Renal pelvis (tissue), 12 donors: ENCODE measurements at places on chromosomes 3 and 15. TPM values are rescaled to one million over a fixed set of nuclear protein-coding genes. Genes with fewer than 3 reads are reported as not detected.

GRCh38 chr15:67107014-67107812 is 41.8 kb downstream of the SMAD3 start:
- no peak for DNase-seq

- no peak for DNase-seq
These were observed 22.0 kb downstream of the RBP2 start for GRCh38 chr3:139454346-139454745.

GRCh38 chr3:170566413-170566812 is 19.5 kb downstream of the SLC7A14 start:
- DNase-seq = no peak

DNA sequence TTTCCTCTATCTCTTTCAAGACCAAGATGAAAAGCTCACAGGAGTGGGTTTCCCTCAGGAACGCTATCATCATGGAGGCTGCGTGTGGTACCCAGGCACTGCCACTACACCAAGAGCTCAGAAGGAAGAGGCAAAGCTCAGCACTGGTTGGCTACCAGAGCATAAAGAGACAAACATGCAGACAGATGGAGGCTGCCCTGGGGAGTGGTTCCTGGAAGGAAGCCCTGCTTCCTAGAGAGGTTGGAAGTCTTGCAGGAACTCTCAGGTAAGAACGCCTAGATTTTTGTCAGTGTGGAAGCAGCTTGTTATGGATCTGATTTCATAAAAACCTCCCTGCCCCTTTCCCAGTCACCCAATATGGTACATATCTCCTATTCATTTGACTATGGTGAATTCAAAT is 49.9 kb upstream of the ADCY5 start:
- DNase-seq = no peak

DNA sequence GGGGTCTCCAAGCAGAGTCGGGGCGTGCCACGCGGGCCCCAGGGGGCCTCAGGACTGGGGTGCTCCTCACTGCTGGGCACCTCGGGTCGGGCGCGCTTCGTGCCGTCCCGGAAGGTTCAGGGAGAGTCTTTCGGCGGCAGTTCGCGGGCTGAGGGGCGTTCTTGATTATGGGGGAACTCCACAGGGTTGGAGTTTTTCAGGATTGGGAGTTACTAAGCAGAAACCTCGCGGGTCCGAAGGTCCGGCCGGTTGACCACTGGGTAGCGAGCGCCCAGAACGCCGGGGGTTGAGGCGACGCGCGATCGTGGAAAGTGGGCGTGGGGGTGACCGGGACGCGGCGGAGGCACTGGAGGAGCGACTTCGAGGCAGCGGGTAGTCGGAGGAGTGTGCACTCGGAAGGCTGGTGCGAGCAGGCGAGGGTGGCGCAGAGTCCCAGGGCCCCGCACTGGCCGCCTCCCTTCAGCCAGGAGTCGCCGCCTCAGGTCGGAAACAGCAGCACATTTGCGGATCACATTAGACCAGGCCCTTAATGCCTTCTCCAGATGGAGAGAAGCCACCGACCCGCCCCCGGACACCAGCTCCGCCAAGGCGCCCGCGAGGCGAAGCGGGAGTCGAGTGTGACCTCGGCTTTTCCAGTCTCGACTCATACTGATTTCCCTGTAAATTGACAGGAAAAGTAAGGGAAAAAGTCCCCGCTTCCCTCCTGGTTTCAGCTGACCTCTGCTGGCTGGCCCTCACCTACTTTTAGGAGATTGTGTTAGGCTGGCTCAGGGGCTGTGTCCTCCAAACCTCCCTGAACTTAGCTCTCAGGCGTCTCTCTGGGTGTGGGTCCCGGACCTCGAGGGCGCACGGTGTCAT is 685 bp downstream of the ADAMTSL3 start:
- DNase-seq = peak; percentile 12

GRCh38 chr3:105096071-105096470 is 270.6 kb upstream of the ALCAM start:
- no peak for DNase-seq

- DNase-seq = no peak
These were observed 376.6 kb upstream of the SLCO3A1 start for GRCh38 chr15:91476861-91477260.

GRCh38 chr15:40872791-40873693 is 992 bp downstream of the RHOV start:
- no peak for DNase-seq

GRCh38 chr3:101807888-101808287 is 28.9 kb downstream of the NXPE3 start:
- no peak for DNase-seq

DNA sequence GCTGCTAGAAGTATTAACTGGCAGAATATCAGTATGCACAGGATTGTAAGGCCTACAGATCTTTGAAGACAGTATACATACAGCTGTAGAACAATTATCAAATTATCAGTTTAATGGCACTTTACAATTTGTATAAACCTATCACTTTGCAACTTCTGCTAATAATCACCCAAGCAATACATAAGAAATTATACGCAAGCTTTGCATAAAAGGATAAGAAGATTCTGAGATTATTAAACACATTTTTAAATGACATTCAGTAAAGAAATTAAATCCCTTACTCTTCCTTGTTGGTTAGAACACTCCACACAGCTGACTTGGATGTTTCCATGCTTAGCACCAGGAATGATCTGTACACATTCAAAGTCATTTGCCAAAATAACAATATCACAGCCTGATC is 46.8 kb downstream of the DMXL2 start:
- no peak for DNase-seq

GRCh38 chr3:63914312-63914711 is 2.1 kb upstream of the SCAANT1 start:
- no peak for DNase-seq

DNA sequence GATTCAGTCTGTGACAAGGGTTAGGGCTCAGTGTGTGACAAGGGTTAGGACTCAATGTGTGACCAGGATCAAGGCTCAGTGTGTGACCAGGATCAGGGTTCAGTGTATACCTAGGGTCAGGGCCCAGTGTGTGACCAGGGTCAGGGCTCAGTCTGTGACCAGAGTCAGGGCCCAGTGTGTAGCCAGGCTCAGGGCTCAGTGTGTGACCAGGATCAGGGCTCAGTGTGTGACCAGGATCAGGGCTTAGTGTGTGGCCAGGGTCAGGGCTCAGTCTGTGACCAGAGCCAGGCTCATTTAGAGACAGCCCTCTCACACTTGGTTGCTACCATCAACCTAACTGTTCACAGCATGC is 24.2 kb downstream of the LOXL1 start:
- no peak for DNase-seq

- peak; percentile 93 for DNase-seq
These were observed at the start of gene TFDP2 for GRCh38 chr3:142148792-142149672. Gene TFDP2 (minus strand): TSS chr3:142149544. CDS start chr3:142101749, 47,795 bp downstream.

DNA sequence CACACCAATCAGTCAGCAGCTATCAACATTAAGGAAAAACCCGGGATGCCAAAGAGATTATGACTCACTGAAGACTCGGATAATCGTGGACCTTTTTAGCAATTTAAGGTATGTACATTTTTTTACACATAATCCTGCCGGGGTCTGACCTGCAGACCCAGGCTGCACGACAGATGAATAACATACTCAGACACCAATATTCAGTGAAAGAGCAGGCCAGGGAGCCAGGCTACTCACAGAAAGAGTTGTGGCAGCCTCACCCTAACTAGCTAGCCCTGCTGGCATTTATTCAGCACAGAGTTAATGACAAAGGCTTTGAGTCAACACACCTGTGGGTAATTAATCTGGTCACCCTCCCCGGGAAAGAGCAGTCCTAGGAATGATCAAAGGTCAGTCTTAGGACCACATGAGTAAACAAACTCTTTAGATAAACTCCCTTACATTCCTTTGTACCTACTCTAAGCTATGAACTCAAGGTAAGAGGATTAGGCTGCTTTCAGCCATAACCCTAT is 727.5 kb downstream of the TBL1XR1 start:
- no peak for DNase-seq

DNA sequence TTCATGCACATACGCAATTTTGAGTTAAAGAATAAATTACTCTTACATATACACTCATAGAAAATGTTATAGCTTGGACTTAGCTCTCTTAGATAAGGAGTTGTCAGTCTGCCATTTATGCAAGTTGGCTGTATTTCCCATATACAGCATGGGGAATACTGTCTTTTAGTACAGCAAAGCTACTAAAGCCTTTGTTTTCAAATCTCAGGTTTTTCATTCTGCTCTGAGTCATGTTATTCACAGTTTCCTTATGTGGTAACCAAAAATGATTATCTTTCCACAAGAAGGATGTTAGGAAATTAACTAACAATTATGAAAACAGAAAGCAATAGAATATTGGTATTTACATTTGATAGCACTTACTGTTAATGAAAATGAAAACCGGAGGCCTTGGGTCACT is 4.3 kb upstream of the TIPARP start:
- no peak for DNase-seq

DNA sequence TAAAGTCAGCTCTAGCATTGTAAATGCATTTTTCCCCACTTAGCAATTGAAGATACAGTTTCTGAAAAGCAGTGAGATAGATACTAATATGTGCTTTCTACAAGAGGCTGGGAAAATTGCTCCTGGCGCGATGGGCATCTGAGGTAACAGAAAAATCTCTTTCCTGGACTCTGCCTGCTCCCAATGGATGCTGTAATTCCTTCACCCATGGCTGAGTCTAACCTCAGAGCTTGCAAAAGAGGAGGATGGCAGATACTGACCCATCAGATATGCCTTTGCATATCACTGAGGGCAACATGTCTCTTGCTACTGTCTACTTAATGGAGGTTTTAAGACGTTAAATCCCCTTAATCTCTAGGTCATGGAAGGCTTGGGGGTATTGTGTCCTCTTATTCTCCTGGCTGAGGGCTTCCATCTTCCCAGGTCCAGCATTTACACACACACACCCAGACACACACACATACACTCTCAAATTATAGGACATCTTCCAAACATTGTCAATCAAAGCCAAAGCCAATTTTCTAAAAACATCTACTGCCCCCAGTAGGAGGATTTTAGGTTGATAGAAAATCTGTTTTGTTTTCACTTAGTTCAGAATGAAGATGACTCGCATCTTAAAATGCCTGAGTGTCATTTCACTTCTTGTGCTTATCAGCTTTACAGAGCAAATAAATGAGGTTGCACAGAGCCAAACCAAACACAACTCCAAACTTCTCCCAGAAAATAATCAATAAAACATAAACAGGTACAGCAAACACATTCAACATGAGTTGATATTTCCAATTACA is 2.4 kb downstream of the TRPM1 start:
- no peak for DNase-seq

- no peak for DNase-seq
These were observed 330.2 kb downstream of the DIPK2A start for GRCh38 chr3:144301863-144302262.

DNA sequence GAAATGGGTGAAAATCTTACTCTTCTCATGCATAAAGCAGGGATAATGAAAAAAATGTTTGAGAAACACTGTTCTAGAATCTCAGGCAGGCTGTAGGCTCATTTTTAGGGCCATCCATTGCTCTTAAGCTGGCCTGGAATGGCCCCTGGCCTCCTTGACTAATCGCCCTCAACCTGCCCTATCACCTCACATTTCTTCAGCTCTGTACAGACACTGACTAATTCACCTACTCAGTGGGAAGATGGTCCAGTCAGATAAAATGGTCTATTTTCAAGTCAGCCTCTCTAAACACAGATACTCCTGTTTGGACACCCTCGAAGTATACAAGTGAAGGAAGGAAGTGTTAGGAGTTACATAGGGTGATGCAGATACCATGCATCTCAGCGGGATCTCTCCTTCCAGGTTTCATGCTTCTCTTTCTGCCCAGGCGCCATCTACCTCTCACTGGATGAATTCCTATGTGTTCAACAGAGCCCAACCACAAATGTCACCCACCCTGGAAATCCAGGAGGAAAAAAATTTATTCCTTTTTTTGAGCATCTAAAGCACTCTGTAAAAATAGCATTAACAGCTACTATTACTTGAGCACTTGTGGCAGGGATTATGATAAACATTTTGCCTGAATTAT is 12.1 kb downstream of the FMN1 start:
- no peak for DNase-seq

DNA sequence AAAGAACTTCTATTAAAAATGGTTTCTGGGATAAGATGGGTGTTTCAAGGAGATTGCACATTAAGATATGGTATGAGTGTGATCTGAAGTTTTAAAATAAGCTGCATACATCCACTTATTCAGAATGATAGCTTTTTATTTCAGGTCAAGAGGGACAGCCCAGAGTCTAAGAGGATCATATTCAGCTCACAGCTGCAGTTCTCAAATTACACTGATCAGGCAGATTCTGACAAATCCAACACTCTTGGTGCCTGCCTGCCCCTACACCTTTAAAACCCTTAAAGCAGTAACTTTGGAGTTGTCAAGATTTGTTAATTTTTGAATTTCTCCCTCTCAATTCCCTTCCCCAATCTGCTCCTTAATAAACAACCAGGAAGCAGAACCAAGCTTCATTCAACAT is 9.1 kb upstream of the TMEM87A start:
- no peak for DNase-seq

DNA sequence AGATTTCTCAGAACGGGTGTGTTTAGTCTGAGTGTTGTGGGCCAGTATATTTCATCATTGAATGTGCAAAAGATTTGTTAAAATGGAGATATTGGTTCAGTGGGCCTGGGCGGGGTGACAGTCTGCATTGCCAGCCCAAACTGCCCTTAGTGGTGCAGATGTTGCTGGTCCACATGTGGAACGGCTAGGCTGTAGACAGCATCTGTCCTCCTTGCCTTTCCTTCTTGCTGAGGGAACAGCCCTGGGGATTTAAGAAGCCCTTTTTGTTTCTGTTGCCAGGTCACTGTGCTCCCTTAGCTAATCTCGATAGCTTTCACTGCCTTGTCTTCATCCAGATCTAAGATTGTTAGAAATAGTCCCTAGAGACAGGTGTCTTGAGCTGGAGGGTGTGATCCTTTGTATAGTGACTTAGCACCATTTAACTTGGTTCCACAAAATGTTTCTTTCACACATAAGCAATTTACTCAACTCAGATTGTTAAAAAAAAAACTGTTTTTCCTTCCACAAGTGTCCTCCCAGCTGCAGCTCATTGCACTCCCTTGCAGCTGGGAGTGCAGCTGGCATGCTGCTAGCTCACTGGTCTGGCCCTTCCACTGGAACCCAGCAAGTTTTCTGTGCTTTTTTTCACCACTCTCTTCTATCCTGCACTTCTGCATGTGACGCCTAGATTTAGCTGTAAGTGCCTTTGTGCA is 37.5 kb downstream of the GAP43 start:
- no peak for DNase-seq

GRCh38 chr3:59480486-59480995 is 430.7 kb upstream of the CFAP20DC start:
- no peak for DNase-seq

Gene PRR20G
- not detected for polyA plus RNA-seq

Gene CNTN6
- 2.9 TPM for polyA plus RNA-seq

Gene CHAC1
- polyA plus RNA-seq = 2.5 TPM

Gene SEMA3F
- 78.6 TPM for polyA plus RNA-seq

Gene DMXL2
- polyA plus RNA-seq = 82.4 TPM

Gene GCHFR
- polyA plus RNA-seq = 59.4 TPM

Gene TTLL13
- not detected for polyA plus RNA-seq

Gene ACSBG1
- 2.1 TPM for polyA plus RNA-seq

Gene GRK7
- 0.13 TPM for polyA plus RNA-seq

Gene STAC
- polyA plus RNA-seq = 12.0 TPM

Gene GASK1A
- 5.4 TPM for polyA plus RNA-seq

Gene USP13
- polyA plus RNA-seq = 13.2 TPM

Gene RLBP1
- polyA plus RNA-seq = not detected

Gene RHOV
- 2.0 TPM for polyA plus RNA-seq

Gene CHRNB4
- polyA plus RNA-seq = 2.8 TPM
